ENCODE measurements at places on chromosomes 6 and 20.
A peak's percentile ranks its signal among the peaks of the same experiment; 100 is the strongest.

- no peak for DNase-seq
Measured at GRCh38 chr6:56799989-56800388, 154.9 kb upstream of the BEND6 start.

- DNase-seq: no peak
Measured at GRCh38 chr6:139030228-139030963, 1.9 kb downstream of the ABRACL start.

DNA sequence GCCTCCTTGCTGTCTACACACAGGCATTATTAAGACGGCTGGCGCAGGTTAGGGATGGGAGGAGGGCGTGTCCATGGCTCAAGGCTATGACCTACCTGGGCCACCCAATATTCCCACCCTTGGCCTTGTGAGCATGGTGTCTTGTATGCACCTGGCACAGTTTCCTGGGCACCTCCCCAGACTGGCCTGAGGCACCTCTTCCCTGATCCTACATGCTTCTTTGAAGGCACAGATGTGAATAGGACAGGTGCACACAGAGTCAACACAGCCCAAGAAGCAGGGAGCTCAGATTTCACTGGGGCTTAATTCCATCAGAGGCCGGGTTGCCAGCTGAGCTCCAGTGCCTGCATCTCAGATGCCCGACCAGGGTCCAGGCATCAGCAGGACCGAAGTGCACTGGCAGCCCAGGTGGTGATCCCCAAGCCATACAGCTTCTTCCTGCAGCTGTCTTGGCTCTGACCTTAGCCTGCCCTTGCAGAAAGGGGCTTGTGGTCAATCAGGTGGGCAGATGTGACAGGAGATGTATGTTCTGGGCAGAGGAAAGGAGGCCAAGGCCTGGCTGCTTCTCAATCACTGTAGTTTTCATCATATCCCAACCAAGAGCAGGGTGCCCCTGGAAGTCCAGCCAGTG is 287.7 kb downstream of the CLIC5 start:
- DNase-seq: no peak

GRCh38 chr6:159692303-159693127 is 526 bp downstream of the SOD2 start:
- peak; percentile 49 for DNase-seq

DNA sequence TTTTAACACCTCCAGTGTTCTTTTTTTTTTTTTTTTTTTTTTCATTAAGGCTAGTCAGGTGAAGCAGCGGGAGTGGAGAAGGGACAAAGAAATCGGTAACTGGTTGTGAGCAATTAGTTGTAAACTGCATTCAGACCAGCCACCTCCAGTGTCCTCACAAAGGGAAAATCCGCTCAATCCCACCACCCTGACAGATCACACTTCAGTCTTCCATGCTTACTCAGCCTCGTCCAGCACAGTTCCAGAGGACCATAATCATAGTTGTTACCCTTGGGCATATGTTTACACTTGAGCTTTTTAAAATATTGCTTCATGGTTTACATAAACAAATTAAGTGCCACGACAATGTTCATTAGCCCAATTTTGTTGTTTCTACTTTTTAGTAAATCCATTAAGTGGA is 10.2 kb downstream of the DYNLRB1 start:
- no peak for DNase-seq

DNA sequence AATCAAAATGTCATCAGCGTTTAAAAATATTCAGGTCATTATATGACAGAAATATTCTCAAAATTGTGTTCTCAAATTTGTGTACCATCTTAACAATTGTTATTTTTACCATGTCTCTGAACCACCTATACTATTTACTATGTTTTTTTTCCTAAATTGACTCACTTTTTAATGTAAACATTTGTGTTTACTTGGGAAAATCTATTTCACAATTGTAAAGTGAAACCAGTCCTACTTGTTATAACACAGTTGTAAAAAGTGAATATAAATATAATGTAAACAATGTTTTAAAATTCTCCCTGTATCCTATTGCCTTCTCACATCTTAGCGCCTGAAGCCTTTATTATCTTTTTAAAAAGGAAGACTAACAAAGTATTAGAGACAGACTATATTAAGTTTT is 83.5 kb downstream of the ADGRG6 start:
- DNase-seq: no peak

DNA sequence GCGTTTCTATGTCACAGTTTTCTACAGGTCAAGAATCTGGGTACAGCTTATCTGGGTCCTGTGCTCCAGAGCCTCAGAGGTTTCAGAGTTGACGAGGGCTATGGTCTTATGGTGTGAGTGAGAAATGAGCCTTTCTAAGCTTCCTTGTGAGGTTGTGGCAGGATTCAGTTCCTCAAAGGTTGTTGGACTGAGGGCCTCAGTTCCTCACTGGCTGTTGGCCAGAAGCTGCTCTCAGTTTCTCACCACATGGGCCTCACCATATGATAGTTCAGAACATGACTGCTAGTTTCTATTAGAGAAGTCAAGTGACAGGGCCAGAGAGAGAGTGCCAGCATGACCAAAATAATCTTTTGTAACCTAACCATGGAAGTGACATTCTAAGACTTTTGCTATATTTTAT is 96.1 kb downstream of the NUS1 start:
- no peak for DNase-seq

DNA sequence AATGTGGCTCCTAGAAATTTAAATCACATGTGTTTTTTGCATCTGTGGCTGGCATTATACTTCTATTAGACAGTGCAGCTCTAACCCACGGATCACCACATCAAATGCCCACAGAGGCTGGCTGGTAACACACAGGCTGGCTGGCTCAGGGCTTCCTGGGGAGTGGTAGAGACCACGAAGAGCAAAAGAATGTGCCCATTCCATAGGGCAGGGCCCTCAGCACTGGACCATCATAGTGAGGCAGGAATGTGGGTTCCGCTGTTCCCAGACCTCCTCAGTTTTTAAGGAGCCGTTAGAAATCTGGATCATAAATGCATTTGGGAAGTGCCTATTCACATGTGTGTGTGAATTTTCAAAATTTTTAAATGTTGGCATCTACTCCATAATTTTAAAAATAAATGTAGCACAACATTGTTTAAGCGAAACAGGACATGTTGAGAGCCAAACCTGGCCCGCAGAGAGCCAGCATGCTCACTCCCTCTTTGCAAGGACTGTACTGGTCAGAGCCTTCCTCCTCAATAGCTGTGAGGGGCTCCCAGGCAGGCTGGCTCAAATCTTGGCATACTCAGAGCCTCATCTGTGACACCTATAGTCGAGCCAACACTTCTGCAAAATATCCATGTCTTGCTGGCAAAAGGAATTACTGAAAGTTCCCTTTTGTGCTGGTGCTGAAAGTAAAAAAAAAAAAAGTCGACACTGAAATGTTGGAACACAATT is 190.5 kb downstream of the FNDC1 start:
- DNase-seq: no peak

DNA sequence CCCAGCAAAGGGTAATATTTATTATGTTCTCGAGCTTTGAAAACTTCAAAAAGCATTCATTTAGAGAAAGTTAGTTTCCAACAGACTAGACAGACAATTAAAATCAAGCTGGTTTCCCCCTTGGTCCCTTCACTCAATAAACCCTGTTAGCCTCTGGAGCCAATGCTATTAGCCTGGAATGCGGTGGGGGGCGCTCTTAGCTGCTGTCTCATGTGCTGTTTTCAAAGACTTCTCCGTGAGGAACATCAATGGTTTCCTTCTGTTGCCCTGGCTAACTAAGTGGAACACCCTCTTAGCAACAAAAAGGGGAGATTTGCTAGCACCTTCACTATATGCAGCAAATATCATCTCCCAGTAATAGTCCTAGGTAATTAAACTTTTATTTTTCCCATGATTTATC is 86.4 kb downstream of the LY86 start:
- DNase-seq: no peak

DNA sequence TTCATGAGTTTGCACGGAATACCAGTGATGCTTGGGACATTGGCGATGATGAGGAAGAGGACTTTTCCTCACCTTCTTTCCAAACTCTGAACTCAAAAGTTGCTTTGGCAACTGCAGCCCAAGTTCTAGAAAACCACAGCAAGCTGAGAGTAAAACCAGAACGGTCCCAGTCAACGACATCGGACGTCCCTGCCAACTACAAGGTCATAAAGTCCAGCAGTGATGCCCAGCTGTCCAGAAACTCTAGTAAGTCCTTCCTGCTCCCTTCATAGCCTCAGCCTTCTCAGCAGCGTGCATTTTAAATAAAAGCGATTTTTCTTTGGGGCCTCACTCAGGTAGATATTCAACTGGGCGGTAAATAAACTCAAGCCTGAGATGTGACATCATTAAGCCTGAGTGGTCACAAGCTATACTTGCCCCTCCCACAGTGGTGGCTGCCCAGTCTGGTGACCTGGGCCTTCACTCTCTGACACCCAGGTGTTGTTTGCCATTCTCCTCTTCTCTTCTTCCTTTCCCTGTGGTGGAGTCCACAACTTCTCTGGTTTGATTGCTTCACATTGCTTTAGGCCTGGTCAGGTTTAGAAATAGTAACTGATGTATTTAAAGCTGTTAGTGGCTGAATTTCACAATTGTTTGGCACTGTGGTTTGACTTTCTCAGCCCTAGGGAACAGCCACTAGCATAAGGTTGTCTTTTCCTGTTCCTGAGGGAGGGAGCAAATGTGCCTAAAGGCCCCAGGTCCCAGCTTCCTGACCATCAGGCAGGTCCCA is 21.6 kb upstream of the TMEM217 start:
- no peak for DNase-seq

DNA sequence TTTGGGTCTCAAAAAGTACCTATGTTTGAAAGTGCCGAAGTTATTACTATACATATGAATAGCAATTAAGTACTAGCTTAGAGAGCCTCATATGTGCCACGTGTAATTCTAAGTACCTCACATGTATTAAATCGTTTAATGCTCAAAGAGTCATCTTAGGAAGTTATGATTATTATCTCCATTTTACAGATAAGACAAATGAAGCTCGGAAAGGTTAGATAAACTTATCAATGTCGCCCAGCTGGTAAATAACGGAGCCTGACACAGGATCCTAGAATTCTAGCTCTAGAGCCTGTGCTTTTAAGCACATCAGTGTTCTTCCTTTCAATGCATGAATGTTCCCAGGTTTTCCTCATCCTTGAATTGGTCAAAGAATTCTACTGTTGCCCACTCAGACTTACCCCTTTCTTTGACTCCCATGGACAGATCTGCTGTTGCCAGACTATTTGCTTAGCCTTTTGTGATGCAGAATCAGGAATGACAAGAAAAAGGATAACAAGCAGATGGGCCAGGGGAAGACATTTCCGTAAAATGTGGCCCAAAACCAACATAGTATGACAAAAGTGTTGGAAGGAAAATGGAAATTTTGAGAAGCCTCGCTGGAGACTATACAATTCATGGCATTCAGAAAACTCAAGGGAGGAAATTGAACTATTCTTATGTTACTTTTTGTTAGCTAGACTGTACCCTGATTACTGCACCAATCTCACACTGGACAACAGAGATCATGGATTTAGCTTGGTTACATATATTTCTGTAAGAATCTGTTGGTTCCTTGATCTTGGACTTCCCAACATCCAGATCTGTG is 237.1 kb upstream of the CITED2 start:
- DNase-seq: no peak

All from caudate nucleus (tissue), 63 donors.